Activated naive CD4-positive, alpha-beta T cell treated with anti-CD3 and anti-CD28 coated beads, Interleukin-2, amount 10 ng/mL, durations not matched to agents 7 days and 5 days (primary cell): ENCODE measurements at places on chromosomes 2 and 18.

DNA sequence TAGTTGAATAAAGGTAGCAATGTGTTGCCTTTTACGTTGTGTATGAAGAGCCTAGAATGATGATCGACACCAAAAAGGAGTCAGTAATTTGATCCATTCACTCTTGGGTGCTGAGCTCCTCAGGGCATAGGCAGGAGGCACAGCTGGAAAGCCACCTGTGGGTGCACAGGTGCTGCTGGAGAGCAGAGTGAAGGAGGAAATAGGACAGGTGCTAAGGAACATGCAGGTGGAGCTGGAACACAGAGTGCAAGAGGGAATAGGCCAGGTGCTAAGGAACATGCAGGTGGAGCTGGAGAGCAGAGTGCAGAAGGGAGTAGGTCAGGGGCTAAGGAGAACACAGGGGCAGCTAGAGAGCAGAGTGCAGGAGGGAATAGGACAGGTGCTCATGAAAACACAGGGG lies 86.1 kb downstream of the SH3YL1 start:
- no peak for DNase-seq

- no peak for DNase-seq
Measured at GRCh38 chr2:241532168-241532567, 23.8 kb upstream of the STK25 start.

DNA sequence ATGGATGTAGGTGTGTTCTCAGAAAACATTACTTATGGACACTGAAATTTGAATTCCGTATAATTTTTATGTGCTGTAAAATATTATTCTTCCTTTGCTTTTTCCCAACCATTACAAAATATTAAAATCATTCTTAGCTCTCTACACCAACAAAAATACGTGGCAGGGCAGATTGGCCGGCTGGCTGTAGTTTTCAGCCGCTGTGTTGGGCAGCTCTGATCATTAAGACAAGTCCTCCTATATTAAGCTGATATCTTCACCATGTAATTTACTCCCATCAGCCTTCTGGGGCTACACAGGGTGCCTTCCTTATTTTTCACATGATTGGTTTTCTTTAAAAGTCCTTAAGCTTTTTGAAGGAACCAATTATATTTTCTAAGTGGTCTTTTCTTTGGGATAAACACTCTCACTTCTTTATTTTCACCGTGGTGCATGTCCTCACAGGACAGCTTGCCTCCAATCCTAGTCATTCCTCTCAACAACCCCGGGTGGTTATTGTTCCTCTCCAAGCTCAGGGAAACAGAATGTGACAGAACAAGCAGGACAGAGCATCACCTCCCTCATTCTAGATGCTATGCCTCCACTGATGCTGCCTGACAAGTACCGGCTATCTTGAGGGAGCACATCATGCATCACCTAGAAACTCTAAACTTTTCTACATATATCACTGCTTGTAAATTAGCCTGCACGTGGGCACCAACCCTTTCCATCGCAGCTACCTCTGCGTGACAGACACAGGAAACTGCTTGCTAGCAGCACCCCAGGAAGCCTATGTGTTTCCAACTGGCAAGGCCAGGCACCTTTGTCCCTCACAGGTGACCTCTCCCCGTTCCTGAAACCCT lies 362.3 kb downstream of the MYCN start:
- no peak for DNase-seq

- no peak for DNase-seq
Measured at GRCh38 chr2:72092111-72092510, 55.6 kb downstream of the CYP26B1 start.

- DNase-seq: no peak
Measured at GRCh38 chr2:186429104-186429503, 57.0 kb upstream of the ZC3H15 start.

DNA sequence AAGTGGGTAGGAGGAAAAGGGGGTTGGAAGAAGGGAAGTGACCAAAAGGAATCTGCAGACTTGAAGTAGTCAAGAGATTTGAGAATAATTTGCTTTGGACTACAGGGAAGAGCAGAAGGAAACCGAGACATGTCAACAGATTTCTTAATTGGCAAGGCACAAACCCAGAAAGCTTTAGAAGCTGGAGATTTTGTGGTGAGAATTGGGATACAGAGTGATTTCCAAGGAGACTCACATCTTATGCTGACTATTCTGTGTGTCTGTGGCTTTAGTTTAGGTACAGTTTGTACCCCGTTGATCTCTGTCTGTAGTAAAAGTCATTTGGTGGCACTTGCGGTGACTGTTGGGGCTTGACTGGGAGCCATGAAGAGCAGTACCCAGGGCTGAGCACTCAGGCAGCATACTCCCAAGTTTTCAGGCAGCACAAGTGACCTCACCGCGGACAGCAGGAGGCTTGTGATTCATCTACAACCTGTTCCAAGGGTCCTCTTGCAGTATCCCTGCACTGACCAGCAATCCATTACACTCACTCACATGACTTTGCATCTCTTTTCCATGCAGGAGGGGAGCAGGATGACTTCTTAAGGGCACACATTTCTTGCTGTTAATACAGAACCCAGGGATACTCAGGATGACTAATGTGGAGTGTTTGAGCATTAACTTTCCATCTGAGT lies 97.1 kb upstream of the TNP1 start:
- no peak for DNase-seq

DNA sequence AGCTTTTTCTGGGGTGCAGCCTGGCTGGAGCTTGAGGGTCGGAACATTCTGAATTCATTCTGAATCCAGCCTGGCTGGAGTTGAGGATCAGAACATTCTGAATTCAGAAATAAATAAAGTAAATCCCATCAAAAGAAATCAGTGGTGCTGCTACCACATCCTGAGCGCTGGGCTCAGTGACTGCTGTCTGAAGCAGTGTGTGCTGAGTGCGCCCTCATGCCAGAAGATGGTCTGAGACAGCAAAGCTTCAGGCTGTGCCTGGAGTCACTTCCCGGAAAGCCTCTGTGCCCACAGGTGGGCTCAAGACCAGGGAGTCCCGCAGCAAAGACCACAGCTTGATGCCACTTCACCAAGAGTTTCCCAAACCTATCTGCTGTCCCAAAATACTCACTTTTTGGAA lies 187.9 kb downstream of the VAPA start:
- no peak for DNase-seq

DNA sequence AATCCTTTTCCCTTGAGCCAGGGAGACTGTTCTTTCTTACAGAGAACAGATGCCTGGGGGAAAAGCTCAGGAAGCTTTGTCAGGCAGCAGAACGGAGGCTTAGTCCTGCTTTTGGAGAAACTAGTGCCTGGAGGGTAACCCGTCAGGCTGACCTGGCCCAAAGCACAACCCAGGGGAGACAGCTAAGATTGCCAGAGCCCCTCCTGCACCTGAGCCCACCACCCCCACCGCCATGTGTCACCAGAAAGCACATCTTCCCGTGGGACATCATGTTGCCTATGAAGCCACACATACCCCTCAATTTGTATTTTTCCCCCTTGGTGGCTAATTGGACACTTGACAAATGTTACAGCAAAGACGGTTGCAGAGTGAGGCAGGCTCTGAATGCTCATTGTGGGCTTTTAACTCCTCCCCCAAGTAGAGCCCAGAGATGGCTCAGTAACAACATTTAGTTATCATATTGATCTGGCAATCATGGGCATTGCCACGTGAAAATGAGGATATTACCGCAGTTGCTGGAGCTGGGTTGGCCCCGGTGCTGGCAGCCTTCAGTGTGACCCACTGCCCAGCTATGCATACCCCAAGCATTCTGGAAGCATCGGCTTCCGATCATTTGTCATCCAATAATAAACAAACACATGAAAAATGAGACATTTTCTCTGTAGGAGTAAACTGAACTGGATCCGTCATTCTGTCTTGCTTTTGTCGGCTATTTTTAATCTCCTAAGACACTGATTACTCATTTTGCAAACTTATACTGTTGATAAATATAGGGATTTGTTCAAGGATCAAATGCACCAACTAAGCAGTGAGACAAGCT lies 229.5 kb downstream of the ATAD2B start:
- DNase-seq: no peak

GRCh38 chr2:58688813-58689212 lies 447.7 kb upstream of the FANCL start:
- DNase-seq: no peak

- no peak for DNase-seq
Measured at GRCh38 chr2:159549234-159549633, 67.1 kb downstream of the BAZ2B start.

DNA sequence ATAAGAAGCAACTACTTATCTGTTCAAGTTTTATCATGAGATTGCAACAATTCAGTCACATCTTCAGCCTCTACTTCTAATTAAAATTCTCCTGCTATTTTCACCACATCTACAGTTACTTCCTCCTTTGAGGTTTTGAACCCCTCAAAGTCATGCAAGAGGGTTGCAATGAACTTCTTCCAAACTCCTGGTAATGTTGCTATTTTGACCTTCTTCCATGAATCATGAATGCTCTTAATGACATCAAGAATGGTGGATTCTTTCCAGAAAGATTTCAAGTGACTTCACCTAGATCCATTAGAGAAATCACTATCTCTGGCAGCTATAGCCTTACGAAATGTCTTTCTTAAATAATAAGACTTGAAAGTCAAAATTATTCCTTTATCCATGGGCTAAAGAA lies 1052.8 kb upstream of the NRXN1 start:
- no peak for DNase-seq

GRCh38 chr2:239619369-239619768 lies 218.5 kb upstream of the HDAC4 start:
- DNase-seq: no peak

DNA sequence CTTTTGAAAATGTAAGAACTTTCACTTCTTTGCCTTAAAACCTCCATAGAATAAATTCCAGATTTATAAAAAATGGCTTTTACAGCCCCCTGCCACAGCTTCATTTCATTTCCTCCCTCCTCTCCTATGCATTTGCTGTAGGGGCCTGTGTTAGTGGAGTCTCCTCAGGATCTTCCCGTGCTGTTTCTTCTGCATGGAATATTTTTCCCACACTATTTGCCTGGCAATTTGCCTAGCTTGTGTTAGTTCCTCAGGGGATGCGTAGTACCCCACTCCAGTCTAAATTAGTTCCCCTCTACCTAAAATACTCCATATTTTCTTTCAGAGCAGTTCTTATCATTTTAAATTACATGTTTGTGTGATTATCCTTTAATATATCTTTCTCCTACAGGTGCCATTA lies 262.2 kb downstream of the PLCL1 start:
- no peak for DNase-seq

GRCh38 chr2:30104307-30104706 lies 42.5 kb upstream of the YPEL5 start:
- DNase-seq: no peak

DNA sequence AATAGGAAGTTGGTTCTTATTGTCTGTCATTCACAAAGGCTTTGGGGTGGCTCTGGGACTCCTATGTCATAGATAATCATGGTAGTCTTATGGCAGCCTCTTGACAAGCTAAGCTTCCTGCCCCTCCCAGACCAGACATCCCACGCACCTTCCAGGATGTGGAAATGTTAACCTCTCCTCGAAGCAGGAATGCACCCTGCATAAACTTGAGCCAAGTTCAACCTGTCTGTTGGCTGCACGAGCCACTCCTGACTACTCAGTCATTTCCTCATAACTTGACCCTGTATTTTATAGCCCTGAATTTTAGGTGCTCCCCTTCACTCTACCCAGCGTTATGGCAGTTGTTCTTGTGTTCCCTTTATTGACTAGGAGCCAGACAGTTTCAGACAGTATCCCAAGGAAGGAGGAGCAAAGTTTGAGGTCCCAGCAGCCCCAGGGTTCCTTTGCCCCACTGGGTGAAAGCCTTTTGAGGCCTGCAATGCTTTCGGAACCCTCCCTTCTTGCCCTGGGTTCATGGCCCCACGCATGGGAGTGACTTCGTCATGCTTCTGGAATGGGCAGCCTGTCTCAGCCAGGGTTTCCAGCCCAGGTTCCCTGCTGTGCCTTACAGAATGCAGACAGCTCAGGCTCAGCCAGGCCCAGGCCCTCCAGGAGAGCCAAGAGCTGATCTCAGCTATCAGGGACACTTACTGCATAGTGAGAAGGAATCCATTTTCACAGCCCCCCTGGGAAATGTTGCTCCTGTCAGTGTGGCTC lies 15.6 kb upstream of the INO80C start:
- no peak for DNase-seq

GRCh38 chr2:120419955-120420354 lies 74.0 kb downstream of the INHBB start:
- DNase-seq: no peak

DNA sequence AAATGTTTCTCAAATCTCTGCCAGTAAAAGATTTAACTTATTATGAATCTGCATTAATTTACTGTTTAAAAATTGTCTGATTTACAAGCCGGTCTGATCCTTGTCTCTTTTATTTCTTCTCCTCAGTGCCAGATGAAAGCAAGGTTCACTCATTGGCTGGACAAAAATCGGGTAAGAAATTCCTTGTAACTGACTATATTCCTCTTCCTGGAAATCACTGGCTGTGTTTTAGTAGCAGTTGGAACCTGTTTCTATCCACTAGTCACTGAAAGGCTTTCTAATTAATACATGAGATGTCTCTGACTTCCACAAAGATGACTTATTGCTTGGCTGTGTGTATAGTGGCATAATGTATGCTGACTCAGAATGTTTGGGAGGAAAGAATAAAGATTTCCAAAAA lies 436.6 kb upstream of the NRP2 start:
- DNase-seq: no peak

GRCh38 chr2:192286093-192286701 lies 91.5 kb upstream of the TMEFF2 start:
- DNase-seq: no peak

- no peak for DNase-seq
Measured at GRCh38 chr2:72214429-72215143, 66.9 kb upstream of the CYP26B1 start.

GRCh38 chr2:60324536-60324935 lies 228.9 kb downstream of the BCL11A start:
- no peak for DNase-seq

DNA sequence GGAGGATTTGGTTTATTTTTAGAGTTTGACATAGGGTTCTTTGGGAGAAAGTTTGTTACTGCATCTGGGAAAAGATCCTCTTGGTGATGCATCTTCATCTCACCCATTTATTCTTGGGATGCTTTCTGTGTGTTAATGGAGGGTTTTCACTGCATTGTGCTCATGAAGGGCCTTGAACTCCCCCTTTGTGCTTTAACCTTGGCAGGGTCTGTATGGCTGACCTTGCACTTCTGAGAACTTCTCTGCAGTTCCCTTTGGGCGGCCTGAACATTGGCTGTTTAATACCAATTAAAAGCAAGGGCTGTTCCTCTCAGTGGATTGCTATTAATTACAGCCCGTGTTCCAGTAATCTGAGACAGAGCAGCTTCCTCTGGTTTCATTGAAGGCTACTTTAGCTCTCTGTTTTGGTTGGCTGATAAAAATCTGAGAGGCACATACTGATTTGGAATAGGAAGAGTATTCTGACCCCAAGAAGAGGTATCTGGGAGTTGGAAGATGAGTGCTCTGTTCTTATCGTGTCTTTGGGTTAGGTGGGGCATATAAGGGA lies 37.5 kb downstream of the FMNL2 start:
- DNase-seq: no peak

- no peak for DNase-seq
Measured at GRCh38 chr18:75530566-75531211, 103.2 kb upstream of the SMIM21 start.

GRCh38 chr18:13623348-13623747 lies 103.0 kb downstream of the FAM210A start:
- no peak for DNase-seq

- DNase-seq: no peak
Measured at GRCh38 chr18:74456017-74456348, 1.1 kb downstream of the DIPK1C start.

GRCh38 chr2:71453404-71454220 lies at the start of gene DYSF:
Gene DYSF, plus strand, starts transcription at chr2:71453561.
- DNase-seq: no peak

- DNase-seq: no peak
Measured at GRCh38 chr18:33700513-33700976, 122.5 kb downstream of the ASXL3 start.
